ENCODE measurements at places on chromosomes 2 and 18.

DNA sequence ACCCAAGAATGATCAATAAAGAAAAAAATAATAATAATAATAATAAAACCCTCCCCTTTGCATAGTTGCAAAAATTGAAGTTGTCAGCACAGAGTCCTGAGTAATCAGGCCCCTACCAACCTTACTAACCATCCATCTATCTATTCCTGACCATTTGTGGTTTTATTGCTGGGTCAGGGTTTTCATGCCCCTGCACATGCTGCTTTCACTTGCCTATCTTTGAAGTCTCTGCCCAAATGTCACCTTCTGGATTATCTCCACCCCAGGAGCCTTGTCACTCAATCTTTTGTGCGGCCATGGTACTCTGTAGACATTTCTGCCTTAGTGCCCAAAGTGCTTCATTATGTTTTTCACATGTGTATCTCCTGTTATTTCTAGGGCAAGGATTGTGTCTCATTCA, 35.1 kb downstream of the SLC30A6 start:
- no peak for DNase-seq

DNA sequence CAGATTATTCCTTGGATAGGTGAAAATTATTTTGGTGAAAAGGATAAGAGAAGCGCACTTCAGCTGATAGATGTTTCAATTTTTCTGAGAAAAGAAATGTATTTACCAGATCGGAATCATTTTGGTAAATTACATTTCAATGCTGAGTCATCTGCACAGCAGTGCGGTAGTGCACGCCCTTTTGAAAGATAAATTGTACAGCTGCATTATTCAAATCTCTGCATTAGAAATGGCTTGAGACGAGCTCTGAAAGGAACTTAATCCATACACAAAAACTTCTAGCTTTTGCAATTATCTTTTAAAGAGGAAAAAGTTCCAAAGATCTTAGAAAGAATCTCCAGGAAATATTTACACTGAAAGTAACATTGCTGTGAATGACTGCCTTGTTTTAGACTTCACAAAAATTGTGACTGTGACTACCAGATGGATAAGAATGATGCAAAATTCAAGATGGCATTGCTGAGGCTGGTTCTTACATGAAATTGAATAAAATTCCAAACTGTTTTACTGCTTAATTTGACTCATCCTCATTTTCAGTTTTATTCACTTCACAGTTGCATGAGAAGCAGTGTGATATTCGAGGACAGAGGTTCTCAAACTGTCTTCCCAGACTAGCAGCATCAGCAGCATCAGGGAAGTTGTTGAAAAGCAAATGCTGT, 161.7 kb downstream of the RND3 start:
- no peak for DNase-seq

GRCh38 chr2:134679745-134680144, 39.1 kb downstream of the TMEM163 start:
- no peak for DNase-seq

- DNase-seq, result no peak
Measured at GRCh38 chr2:128686881-128687555, 368.4 kb upstream of the HS6ST1 start.

- no peak for DNase-seq
Measured at GRCh38 chr2:199814817-199815211, 36.2 kb downstream of the FTCDNL1 start.

DNA sequence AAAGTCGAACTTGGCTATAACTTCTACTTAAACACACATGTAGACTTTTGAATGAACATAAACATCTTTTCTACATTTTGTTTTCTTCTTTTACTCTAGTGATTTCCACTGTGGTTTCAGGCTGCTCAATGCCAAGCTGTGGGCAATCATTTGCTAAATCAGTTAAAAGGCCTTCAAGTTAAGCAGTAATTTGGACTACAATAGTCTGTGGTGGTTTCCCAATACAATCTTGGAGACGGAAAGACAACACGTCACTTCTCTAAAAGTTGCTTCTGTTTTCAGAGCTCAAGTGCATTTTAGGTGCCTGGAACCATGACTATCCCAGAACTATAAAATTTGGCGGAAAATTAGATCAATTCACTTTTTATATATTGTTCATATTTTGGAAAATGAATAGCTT, 69.4 kb downstream of the TXNL1 start:
- no peak for DNase-seq

GRCh38 chr2:232926431-232926939, 56.4 kb downstream of the SNORC start:
- no peak for DNase-seq

DNA sequence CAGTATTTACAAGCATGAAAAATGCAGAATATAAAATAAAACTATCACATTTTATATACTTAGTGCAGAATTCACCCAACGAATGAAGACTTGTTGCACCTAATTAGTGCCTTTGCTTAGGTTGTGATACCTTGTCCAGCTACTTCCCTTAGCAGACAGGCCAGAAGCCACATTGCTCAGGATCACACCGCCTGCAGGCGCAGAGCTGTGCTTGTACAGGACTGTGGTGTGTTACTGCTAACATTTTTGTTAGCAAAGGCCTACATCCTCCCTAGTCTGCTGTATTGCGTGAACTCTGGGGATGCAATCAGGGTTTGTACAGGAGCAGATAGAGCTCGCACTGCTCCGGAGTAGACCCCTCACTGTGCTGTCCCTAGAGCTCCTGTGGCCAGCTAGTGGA, 336.9 kb downstream of the CBLN2 start:
- DNase-seq, result no peak

- no peak for DNase-seq
Measured at GRCh38 chr2:197513915-197514314, 2.0 kb upstream of the MOB4 start.

DNA sequence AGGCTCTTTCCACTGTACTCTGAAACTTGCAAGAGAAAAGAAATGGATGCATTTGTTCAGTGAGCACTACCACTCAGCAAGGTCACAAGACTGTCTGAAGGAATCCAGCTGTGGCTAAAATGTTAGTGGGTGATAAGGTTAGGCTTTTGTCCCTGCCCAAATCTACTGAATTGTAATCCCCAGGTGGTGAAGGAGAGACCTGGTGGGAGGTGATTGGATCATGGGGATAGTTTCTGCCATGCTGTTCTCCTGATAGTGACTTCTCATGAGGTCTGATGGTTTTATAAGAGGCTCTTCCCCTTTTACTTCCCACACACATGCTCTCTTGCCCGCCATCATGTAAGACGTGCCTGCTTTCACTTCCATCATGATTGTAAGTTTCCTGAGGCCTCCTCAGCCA, 68.2 kb downstream of the ZNF385B start:
- no peak for DNase-seq

DNA sequence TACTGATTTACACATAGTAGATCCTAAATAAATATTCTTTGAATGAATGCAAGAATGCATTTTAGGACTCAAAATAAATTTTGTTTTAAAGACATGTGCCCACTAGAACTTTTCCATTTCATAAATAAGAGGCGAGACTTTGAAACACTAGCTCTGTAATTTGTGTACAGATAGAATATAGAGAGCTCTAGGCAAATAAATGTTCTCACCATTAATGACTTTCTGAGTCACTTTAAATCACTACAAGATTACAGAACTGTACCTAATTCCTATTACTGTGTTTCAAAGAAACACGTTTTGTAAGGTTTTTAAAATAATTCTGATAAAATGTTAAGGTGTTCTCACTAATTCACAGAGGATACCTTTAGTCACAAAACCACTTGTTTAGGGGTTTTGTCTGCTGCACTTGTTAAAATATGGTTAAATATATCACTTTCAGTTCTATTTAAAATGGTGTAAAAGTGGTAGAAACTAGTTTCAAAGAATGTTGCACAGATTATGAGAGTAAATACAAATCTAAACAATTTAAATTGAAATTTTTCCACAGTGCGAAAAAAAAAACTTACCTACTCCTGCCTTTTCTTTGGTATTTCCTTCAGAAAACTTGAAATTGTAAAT, 158.7 kb upstream of the ZC3H15 start:
- DNase-seq, result no peak
